ENCODE measurements at places on chromosomes 6 and 20.

- DNase-seq: no peak
These were observed 25.8 kb upstream of the CARMIL1 start for GRCh38 chr6:25253351-25253750.

DNA sequence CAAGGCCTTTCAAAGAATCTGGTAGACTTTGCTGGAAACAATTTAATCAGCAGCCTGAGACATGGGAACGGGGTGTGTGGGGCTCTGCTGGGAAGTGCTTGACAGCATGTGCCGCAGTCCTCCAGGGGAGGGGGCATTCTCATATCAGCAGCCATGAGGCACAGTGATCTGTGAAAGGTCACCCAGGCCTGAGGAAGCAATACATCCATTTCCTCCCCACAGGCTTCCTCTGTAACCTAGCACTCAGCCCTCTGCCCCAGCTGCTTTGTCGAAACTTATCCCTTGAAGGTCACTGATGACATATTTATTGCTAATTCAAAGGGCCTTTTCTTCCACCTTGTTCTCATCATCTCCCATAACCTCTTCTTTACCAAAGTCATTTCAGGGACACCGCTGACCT, 103.3 kb downstream of the TNFAIP3 start:
- DNase-seq: no peak

DNA sequence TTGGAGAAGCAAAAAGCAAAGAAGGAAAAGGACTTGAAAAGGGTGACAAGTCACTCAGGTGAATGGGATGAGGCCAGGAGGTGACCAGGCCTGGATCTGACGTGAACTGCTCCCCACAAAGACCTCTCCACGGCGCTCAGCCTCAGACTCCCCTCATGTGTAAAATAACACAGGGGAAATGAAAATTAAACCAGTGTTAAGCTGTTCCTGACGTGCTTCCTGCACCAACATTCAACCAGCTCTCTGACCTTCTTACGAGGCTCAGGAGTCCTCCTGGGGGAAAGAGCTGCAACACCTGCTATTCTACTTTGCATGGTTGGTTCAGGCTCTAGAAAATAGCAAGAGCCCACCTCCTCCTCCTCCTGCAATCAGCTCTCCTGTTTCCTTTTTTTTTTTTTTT, 256.7 kb downstream of the ATXN1 start:
- DNase-seq: no peak

DNA sequence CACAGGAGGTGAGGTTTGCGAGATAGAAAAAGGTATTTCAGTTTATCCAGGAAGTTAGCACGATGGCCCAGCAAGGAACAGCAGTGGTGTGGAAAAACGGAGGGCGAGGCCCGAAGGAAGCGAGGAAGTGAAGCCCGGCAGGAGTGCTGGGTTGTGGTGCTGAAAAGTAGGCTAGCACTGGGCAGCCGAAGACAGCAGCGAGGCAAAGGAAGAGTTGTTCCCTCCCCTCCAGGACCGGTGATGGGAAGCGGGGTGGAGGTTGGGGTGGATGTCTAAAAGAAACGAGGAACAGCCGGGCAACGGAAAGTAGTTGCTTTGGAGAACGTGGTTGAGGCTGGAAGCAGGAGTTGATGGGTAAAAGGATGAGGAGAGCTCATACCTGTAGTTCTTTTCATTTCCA, 1.4 kb downstream of the METTL24 start:
- DNase-seq: no peak

DNA sequence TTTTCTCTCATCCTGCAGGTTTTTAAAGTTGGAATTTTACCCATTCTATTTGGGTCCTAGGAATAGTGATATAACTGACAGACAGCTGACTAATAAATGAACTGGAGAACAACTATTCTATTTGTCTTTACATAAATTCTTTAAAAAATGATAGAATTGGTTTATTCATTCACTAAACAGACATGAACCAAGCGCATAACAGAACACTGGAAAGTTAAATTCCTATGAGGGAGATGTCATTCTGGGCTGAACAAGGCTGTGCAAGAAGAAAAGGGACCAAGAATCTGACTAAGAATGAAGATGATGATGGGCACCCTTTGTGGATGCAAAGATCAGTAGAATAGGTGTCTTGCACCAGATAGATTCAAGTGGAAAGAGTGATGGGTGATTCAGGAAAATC, 256.3 kb upstream of the SASH1 start:
- DNase-seq: no peak

- no peak for DNase-seq
These were observed 61.6 kb upstream of the ADGRG6 start for GRCh38 chr6:142240179-142240578.

DNA sequence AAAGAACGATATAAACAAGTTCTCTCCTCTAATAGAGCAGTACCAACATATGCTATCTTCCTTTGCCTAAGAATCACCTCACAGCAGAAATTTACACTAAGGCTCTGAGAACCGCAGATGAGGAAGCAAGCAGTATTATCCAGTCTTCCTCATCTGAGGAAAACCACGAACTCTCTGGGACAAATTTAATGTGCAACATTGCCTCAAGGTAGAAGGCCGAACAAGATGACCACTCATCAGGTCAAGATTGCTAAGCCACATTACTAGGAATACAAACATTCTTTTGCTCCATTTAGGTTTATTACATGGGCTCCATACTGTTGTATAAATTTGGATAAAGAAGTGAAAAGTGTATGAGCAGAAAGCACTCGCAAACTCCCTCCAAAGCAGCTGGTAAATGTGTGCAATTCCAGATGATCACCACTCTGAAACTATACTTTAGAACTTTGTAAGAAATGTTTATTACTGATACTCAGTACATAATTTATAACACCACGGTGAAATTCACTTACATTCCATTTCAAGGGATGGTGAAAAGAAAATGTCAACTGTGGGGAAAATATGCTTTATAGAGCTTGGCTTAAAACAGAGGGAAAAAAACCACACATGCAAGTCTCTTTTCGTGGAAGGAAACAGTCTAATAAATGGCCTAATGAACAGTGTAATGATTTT, 398.4 kb downstream of the BTBD9 start:
- no peak for DNase-seq

DNA sequence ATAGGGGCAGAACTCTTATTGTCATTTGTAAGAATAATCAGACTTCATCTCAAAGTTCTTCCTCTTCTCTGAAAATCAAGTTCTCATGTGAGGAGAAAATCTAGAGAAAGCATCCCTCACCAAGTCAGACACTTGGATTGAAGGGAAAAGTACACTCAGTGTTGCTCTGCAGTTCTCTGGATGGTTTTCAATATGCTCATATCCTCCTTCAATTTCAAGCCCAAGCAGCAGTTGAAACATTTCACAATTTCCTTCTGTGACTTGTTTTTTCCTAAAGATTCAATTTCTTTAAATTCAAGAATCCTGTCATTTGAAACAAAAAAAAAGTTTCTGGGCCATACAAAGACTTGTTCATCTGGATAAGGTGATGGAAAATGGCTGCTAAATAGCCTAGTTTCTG, 140.2 kb upstream of the AHI1 start:
- DNase-seq: no peak

DNA sequence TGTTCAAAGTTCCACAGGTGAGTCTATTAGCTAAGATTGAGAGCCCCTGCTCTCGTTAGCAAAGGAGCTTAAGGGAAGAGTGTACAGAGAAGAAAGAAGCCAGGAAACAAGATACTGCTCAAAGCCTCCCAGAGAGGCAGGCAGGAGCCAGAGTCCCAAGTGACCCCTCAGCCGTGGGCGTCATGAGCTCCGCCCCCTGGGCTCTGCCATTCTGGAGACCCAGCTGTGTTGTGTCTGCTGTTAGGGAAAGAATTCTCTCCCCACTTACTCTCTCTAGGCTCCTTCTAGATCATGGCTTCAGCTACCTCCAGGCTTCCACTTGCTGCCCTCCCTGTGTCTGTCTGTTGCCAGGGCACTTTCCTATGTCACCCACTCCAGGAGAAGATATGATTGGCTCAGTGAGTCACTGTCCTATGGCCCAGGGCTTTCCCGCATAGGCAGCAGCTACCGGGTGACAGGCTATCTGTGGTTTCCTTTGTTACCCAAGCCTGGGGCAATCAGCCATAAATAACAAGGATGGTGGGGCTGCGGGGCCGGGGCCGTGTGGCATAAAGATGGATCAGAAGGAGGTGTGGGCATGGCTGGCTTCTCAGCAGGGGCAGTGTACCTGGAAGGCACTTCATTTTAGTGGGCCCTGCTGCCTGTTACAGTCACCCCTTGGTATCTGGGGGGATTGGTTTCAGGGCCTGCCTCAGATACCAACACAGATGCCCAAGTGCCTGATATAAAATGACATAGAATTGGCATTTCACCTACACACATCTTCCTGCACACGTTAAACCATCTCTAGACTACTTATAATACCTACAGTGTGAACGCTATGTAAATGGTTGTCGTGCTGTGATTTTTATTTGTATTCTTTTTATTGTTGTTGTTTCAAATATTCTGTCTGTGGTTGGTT, 118.9 kb downstream of the ARMC2 start:
- no peak for DNase-seq

DNA sequence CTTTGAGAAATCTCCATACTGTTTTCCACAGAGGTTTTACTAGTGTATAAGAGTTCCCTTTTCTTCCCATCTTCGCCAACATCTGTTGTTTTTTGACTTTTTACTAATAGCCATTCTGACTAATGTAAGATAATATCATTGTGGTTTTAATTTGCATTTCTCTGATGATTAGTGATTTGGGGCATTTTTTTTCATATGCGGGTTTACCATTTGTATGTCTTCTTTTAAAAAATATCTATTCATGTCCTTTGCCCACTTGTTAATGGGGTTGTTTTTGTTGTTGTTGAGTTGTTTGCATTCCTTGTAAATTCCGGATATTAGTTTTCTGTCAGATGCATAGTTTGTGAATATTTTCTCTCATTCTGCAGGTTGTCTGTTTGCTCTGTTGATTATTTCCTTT, 167.1 kb downstream of the PRL start:
- DNase-seq: no peak

DNA sequence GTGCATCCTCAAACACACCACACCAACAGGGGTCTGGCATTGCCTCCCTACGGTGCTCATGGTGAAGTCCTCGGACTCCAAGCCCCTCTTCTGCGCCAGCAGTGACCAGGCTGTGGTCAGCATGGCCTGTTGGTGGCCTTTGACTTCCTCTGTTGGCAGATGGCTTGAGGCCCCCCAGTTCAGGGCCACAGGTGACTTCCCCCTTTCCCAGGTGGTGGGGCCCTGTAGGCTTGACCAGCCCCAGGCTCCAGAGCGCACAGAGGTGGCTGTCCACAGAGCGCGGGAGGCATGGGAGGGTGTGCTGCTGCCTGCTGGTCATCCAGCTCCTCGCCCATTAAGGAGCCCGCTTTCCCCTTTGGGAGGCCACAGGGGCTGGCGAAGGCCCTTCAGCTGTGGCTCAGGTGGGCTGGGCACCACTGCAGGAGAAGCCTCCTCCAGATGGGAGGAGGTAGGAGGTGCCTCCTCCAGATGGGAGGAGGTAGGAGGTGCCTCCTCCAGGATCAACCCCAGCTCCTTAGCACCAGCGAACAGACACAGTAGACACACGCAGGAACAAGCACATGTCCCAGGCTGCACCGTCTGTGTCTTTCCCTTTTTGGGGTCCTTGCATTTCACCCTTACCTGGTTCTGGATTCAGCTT, 52.1 kb upstream of the BHLHE23 start:
- no peak for DNase-seq

DNA sequence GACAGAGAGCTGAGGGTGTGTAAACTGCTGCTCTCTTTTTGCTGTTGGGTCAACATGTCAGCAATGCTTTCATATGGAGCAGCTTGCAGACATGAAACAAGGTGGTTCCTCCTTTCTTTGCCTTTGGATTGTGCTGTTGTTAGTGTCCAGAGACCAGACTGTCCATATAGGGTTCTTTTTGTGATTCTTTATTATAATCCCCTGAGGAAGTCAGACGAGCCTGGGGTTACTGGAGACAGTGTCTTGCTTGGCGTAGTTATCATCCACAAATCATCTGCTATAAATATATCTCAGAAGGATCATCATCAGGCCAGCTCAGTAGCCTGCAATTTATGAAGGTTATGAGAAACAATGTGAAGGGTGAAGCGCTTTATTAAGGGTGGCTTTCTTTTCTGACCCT, 2.3 kb upstream of the ADGRB3 start:
- DNase-seq: no peak

DNA sequence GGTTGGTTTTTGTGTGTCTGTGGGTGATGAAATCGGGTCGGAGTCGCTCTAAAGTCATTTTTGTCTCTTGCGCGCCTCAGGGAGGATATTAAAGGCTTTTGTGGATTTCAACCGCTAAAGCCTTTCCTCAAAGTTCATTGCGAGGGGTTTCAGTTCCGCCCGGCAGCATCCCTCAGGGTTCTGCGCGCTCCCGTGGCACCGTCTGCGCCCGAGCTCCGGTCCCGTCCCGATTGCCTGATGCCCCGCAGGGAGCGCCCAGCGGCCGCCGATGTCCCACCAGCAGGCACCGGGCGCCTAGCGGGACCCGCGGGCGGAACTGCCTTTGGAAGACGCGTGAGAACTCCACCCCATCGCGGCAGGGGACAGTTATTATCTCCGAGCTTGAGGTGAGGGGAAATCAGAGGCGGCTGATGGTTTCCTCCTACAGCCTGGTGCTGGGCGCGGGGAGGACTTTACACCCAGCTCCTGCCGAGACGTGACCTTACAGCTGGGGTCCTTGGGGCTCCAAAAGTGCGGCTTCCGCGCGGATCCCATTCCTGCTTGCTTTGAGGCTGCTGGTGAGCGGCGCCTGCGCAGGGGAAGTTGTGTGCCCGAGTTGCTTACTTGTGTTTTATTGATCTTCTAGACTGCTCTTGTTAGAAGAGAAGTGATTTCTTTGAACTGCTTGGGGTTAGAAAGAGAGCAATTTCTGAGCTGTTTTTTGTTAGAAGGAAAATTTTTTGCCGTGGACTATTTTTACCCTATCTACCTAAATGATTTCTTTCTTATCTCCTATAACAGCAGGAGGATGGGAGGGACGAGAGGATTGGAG, 27.1 kb downstream of the ULBP1 start:
- DNase-seq: no peak

DNA sequence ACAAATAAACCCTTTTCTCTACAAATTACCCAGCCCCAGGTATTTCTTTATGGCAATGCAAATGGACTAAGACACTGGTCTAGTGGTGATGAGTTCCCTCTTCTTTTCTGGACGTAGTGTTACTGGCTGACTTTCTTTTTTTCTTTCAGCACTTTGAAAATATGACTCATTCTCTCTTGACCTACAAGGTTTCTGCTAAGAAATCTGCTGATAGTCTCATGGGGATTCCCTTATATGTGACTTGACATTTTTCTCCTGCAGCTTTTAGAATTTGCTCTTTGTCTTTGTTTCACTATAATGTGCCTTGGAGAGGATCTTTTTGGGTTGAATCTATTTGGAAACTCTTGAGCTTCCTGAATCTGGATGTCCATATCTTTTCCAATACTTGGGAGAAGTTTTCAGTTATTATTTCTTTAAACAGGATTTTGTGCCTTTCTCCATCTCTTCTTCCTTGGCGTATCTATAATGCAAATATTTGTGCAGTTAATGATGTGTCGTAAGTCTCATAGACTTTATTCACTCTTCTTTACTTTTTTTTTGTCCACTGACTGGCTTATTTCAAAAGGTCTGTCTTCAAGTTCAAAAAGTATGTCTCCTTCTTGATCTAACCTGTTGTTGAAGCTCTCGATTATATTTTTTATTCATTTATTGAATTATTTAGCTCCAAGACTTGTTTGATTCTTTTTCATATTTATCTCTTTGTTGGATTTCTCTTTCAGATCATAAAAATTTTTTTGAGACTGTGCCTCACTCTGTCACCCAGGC, 42.2 kb upstream of the TPD52L1 start:
- no peak for DNase-seq

- no peak for DNase-seq
These were observed 42.3 kb upstream of the ATXN1 start for GRCh38 chr6:16803294-16804200.

GRCh38 chr20:63261795-63262528, 7.7 kb upstream of the NKAIN4 start:
- DNase-seq: no peak

- DNase-seq: no peak
These were observed 97.7 kb downstream of the SLC16A10 start for GRCh38 chr6:111184827-111185532.

Data from stimulated activated CD8-positive, alpha-beta memory T cell treated with anti-CD3 and anti-CD28 coated beads, Interleukin-7, amount 100 ng/mL, for 1 hour (primary cell).